ENCODE measurements at places on chromosomes 4 and X.

DNA sequence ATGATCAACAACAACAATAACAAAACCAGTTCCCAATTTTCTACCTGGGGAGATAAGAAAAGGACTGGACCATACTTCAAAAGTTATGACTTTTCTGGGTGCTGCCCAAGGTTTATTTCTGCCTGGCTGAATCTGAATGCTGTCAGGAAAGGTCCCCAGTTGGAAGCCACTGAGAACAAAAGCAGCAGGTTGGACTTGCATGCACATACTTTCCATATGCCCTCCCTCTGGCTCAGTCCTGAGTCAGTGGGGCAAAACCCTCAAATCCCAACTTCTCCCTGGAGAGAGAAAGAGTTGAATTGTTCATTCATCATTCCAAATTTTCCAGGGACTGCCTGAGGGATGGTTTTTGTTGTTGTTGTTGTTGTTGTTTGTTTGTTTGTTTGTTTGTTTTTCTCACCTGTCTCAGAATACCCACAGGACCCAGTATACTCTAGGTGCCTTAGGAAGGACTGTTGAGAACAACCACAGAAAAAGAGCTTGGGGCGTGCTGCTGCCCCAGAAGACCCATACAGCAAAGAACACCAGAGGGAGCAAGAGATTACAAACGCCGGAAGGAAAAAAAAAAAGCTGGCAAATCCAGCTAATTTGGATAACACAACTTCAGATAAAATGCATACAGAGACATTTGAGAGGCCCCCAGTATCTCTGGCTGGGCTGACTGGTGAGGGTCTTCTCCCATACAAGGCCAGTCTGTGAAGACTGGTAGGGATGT lies 138.9 kb upstream of the INPP4B start:
- peak; percentile 41 for DNase-seq

DNA sequence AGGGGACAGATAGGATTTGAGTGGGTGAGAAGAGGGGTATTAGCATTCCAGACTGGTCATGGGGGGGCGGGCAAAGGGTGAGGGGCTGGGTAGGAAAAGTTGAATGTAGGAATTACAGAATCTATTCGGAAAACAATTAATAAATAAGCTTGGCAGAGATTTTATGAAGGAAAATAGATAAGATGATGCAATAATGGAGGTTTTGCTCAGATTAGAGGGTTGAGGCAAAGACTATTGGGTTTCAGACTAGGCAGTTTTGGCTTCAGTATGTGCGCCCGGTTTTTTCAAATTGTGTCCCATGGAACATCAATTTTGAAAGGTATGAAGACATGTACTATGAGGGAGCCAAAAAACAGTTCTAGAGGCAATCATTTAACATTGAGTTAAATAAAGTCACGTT lies 410.6 kb downstream of the SPRY1 start:
- DNase-seq: no peak

- peak; percentile 58 for DNase-seq
Measured at GRCh38 chr4:39464886-39465501, 6.1 kb downstream of the LIAS start.

DNA sequence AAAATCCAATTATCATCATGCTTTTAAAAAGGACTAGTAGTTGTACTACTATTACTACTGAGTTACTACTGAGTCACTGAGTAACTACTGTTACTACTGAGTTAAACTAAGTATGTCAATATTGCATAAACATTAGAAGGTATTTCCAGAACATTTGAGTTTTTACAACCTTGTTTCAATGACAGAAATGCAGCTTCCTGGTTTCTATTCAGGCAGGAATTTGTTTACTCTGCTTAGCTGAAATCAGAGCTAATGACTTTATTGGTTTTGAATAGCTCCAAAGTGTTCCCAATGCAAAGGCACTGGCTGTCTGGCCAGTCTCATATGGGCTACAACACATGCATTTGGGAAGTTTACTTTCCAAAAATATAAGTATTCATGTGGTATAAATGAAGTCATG lies 12.0 kb downstream of the RPS6KA6 start:
- no peak for DNase-seq
